Stimulated activated CD4-positive, alpha-beta T cell treated with anti-CD3 and anti-CD28 coated beads, Interleukin-15, amount 100 ng/mL, for 48 hours (primary cell): ENCODE measurements at places on chromosomes 5 and 9.

DNA sequence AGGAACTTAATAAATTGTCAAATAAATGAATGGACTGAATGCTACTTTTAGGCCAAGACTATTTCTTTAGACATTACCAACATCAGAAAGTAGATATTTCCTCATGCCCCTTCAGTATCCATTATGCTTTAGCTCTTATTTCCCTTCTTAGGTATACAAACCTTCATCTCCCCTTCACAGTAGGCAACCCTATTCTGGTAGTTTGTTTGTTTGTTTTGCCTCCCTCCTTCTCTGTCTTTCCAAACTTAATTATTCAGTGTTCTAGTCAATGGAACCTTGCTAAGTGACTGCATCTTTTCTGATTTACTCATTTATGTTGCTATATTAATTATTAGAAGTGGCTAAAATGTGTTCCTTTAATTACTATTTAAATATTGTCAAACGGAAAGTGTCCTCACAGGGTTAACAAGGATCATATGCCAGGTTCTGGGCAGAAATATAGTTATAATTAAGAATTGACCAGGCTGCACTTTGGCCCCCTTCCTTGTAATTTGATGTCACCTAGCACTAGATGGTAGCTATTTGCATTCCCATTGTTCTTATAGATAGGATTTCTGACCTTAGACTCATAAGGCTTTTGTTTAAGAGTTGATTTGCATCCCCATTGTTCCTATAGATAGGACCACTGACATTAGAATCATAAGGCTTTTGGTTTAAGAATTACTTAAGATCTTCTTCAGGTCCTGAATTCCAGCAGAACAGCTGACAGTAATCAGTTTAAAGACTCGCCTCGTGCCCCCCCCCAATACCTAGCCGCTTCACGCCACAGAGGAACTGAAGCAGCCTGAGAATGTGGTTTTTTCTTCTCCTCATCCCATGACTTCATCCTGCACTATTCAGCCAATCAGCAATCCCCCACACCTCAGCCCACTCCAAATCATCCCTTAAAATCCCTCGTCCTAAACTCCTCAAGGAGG is 84.4 kb upstream of the NUDT12 start:
- DNase-seq = no peak

- DNase-seq = no peak
Measured at GRCh38 chr5:81826128-81826527, 75.2 kb upstream of the SSBP2 start.

DNA sequence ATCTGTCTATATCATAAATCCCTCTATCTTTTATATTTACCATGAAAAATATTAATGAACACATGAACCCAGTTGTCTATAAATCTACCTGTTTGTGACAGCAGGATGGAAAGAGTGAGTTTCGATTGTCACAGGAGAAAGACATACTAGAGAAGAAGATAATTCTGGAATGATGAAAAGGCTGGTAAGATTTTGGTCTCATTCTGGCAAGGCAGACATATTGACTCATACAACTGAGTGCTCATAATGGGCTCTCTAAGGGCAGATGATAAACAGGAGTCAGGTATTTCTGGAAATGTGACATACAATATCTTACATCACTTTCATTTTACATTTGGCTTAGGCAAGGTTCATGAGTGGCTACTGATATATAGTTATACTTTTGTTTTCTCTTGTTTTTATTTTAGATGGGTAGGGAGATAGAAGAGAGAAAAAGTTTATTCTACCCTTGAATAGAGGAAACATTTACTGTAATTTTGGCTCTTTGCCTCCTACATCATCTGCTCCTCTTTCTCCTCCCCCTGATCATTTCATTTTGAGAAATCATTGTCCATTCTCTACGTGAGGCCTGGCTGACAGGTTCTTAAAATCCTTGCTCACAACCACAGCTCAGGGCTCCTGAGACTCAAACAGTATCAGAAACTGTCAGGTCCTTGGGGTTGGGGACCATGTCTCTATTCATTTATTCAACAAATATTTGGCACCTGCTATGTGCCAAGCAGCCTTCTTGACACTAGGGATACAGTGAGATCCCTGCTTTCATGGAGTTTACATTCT is 14.4 kb downstream of the ELOVL7 start:
- DNase-seq = no peak

DNA sequence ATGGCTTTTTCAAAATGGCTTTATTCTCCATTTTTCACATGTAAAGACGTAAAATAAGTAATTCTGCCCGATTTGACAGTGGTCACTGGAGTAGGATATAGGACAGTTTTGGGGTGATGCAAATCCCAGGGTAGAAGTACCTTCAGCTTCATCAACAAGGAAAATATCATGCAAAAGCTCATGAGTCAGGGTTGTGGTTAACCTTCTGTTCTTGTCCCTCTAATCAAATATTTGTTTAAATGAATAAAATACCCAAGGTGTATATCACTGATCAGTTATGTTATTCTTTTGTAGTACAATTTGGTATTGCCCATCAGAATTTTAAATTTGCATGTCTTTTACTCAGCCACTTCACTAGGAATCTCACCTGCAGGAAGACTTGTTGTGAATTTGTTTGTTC is 40.0 kb downstream of the FBXL7 start:
- no peak for DNase-seq
